Heart left ventricle (tissue), 16 donors: ENCODE measurements at places on chromosomes 7 and 10. TPM values are rescaled to one million over a fixed set of nuclear protein-coding genes. Genes with fewer than 3 reads are reported as not detected.

GRCh38 chr10:71812016-71812912 lies 38.8 kb downstream of the PSAP start:
- no peak overlapping the region for H3K27ac ChIP-seq
- peaks cover 27% of the 10 kb centered on the region for H3K36me3 ChIP-seq

The CLRN3 gene
- total RNA-seq = not detected

The LLCFC1 gene
- not detected for total RNA-seq

GRCh38 chr7:44189286-44189992 lies at the start of gene GCK:
GCK (minus strand) TSS chr7:44189439; CDS start chr7:44188953, 486 bp downstream.
- DNase-seq = no peak
- no peaks in the 10 kb centered on the region for H3K36me3 ChIP-seq
- H3K4me3 ChIP-seq = no peak within 1 kb of the TSS
- peaks cover 7% of the 10 kb centered on the region for H3K27me3 ChIP-seq
- no peak within 1 kb of the TSS for H3K27ac ChIP-seq
- no peaks in the 10 kb centered on the region for H3K4me1 ChIP-seq

The SERPINE1 gene
- total RNA-seq = 13.9 TPM
